ENCODE measurements at places on chromosomes 3 and 15.

- no peak for DNase-seq
- H3K27ac ChIP-seq, result no peak overlapping the region
- H3K4me1 ChIP-seq, result no peaks in the 10 kb centered on the region
- H3K36me3 ChIP-seq, result no peaks in the 10 kb centered on the region
- no peak overlapping the region for H3K4me3 ChIP-seq
These were observed 12.2 kb downstream of the PRC1 start for GRCh38 chr15:90982135-90982534.

DNA sequence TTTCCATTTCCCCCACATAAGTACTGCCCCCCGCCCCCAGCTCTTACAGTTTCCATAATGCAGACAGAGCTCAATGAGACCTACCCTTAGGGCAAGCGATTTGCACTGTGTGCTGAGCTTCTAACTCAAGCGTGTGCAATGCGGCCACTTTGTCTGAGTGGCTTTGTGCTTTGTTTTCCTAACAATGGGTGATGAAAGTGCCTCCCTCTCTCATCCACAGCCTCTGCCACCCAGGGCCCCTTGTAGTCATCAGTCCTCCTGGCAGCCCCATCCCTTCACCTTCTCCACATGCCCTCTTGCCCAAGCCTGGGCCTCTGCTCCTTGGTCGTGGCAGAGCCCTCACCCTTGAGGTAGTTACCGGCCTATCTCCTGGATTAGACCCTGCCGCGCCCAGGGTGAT lies 17.2 kb downstream of the DAPK2 start:
- no peaks in the 10 kb centered on the region for H3K27me3 ChIP-seq
- H3K4me1 ChIP-seq, result no peaks in the 10 kb centered on the region
- no peaks in the 10 kb centered on the region for H3K36me3 ChIP-seq
- no peak overlapping the region for H3K27ac ChIP-seq

DNA sequence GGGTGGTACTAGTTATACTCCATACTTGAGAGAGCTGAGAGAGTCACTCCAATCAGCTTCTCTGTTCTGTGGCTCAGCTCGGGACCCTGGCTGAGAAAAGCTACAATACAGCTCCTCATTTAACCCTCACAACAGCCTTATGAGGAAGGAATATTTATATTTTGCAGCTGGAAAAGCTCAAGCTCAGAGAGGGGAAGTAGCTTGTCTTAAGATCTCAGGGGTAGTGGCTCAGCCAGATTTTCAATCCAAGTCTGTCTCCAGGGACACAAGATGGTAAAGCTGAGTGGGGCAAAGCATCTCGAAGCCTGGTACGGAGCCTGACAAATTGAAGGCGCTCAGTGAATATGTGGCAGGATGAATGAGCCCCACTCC lies 14.8 kb downstream of the SCAMP2 start:
- no peak overlapping the region for H3K27ac ChIP-seq
- H3K27me3 ChIP-seq, result no peaks in the 10 kb centered on the region
- H3K4me3 ChIP-seq, result no peak overlapping the region
- no peaks in the 10 kb centered on the region for H3K36me3 ChIP-seq
- no peak for DNase-seq
- no peaks in the 10 kb centered on the region for H3K4me1 ChIP-seq

GRCh38 chr15:63973212-63974009 lies 72.9 kb downstream of the DAPK2 start:
- no peak for DNase-seq
- no peaks in the 10 kb centered on the region for H3K36me3 ChIP-seq
- H3K27ac ChIP-seq, result no peak overlapping the region
- H3K4me3 ChIP-seq, result no peak overlapping the region

DNA sequence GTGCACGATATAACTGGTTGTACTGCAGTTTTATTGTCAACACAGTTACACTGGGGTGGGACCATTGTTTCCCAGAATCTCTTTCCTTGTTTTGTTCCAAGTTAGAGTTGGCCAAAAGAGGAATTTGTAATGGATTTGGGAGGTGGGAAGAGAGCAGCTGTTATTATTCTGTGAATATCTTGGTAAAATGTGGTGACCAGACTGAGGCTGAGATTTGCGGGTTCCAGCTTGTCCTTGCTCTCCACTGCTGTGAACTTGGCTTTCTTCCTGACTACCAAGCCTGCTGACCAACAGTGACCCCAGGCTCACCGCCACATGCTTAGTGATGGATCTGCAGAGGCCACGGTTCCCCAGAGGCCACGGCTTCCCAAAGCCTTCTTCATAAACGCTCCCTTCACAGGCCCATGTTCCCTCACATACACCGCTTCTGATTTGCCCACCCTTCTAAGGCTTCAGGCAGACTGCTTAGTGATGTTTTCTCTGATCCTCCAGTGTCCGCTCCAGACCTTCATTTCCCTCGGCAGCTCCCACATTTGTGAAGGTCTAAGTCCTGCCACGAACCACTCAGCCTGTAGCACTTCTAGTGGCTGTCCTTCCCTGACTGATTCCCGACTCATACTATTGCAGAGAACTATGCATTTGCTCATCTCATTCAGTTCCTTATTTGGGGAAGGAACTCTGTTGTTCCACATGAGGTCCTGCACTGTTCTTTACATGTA lies 525.5 kb upstream of the RGMA start:
- H3K4me1 ChIP-seq, result no peaks in the 10 kb centered on the region
- H3K27me3 ChIP-seq, result no peaks in the 10 kb centered on the region
- H3K4me3 ChIP-seq, result no peak overlapping the region

GRCh38 chr15:99427668-99428361 lies 138.0 kb upstream of the MEF2A start:
- no peaks in the 10 kb centered on the region for H3K27me3 ChIP-seq
- no peak overlapping the region for H3K27ac ChIP-seq
- H3K4me1 ChIP-seq, result no peaks in the 10 kb centered on the region
- H3K36me3 ChIP-seq, result no peaks in the 10 kb centered on the region

DNA sequence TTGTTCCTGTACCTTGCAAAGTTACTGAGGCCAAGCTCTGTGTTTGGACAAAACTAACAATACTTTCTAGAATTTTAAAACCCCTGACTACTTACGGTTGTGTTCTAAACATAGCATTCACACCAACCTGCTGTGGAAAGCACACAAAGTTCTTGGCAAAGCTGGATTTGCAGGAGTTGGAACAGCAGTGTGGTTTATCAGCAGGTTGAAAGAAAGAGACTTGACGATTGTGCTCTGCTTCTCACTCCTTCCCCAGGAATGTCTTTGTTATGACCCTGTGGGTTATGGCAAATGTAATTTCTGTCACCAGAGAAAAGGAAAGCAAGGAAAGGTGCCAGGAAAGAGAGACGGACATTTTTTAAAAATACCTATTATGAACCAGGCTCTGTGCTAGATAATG lies 165.5 kb upstream of the TGFBR2 start:
- no peaks in the 10 kb centered on the region for H3K4me1 ChIP-seq
- DNase-seq, result peak; percentile 28
- no peaks in the 10 kb centered on the region for H3K36me3 ChIP-seq
- peak overlapping the region; percentile 61 for H3K27ac ChIP-seq

- no peaks in the 10 kb centered on the region for H3K4me1 ChIP-seq
- no peak for DNase-seq
- H3K36me3 ChIP-seq, result no peaks in the 10 kb centered on the region
- no peak overlapping the region for H3K4me3 ChIP-seq
- H3K27ac ChIP-seq, result no peak overlapping the region
These were observed 204.9 kb downstream of the CNTN4 start for GRCh38 chr3:2303566-2303965.

- no peaks in the 10 kb centered on the region for H3K27me3 ChIP-seq
- no peak overlapping the region for H3K4me3 ChIP-seq
- H3K36me3 ChIP-seq, result no peaks in the 10 kb centered on the region
- no peaks in the 10 kb centered on the region for H3K4me1 ChIP-seq
- no peak overlapping the region for H3K27ac ChIP-seq
These were observed 167.6 kb upstream of the ST8SIA2 start for GRCh38 chr15:92226020-92226612.

DNA sequence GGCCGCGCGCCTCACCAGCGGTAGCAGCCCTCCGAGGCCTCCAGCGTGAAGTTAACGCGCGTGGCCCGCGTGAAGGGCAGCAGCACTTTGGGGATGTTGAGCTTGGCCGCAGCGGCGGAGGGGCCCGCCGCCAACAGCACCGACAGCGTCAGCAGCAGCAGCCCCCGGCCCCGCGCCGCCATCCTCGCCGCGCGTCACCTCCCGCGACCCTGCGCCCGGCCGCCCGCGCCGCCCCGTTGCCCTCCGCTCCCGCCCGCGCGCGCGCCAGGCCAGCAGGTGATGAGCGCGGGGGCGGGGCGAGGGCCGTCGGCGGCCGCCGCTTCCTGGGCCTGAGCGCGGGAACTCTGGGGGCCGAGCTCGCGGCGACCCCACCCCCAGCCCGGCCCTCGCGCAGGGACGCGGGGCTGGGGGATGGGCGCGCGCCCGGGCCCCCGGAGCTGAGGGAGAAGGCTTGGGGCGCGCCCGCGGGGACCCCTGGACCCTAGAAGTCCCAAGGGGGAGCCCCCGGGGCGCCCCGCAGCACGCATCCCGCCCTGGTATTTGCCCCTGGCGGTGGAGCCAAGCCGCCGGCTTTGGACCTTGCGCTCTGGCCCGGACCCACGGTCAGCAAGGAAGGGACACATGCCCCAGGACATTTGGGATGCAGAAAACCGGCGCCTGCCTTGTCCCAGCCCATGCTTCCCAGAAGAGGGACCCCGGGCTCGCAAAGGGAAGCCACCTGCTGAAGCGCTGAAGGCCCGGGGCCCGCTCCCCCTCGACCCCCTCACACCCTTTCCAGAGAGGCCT lies at the start of gene NUP210:
Gene NUP210, minus strand, starts transcription at position 278 of the 786 bp plus-strand sequence. Its CDS starts 96 bp downstream, at position 182.
- H3K4me3 ChIP-seq, result peak within 1 kb of the TSS; percentile 33
- H3K27me3 ChIP-seq, result peaks cover 5% of the 10 kb centered on the region
- no peaks in the 10 kb centered on the region for H3K4me1 ChIP-seq
